Bronchus fibroblast of lung (primary cell): ENCODE measurements at places on chromosomes 7 and 10. TPM values are rescaled to one million over a fixed set of nuclear protein-coding genes. Genes with fewer than 3 reads are reported as not detected.

CDC14C gene
- total RNA-seq: not detected in 2 replicates

CTAGE6 gene
- total RNA-seq: not detected in 2 replicates

BLNK gene
- 0.15 and 0.50 TPM in 2 replicates for total RNA-seq

OR9A2 gene
- total RNA-seq: not detected in 2 replicates

GRM3 gene
- total RNA-seq: not detected in 2 replicates

SH3PXD2A gene
- total RNA-seq: 10.3 and 10.6 TPM in 2 replicates
